Airway epithelial cell (primary cell): ENCODE measurements at places on chromosomes 16 and 17. TPM values are rescaled to one million over a fixed set of nuclear protein-coding genes. Genes with fewer than 3 reads are reported as not detected.

Gene C17orf50
- not detected in 2 replicates for total RNA-seq

Gene TEKT5
- not detected in 2 replicates for total RNA-seq

Gene PPM1E
- total RNA-seq, result under 0.01 TPM in 1 of 2 replicates, not detected in the other

Gene TBC1D3E
- total RNA-seq, result not detected in 2 replicates

Gene HOXB4
- total RNA-seq, result 0.07 TPM in 1 of 2 replicates, not detected in the other

Gene LASP1
- 131 and 183 TPM in 2 replicates for total RNA-seq

Gene HID1
- total RNA-seq, result 3.8 and 9.2 TPM in 2 replicates

Gene SNAI3
- 0.70 and 0.71 TPM in 2 replicates for total RNA-seq

Gene AIPL1
- not detected in 2 replicates for total RNA-seq

Gene KRTAP2-3
- 0.21 and 0.84 TPM in 2 replicates for total RNA-seq

Gene SLFN14
- total RNA-seq, result not detected in 2 replicates

Gene CACNA1G
- total RNA-seq, result 0.05 TPM in 1 of 2 replicates, not detected in the other

Gene KRT27
- total RNA-seq, result not detected in 2 replicates

Gene CDH1
- 224 and 265 TPM in 2 replicates for total RNA-seq

Gene PPP1R1B
- 1.3 and 2.5 TPM in 2 replicates for total RNA-seq

Gene GRAPL
- not detected in 2 replicates for total RNA-seq

Gene PGP
- total RNA-seq, result 21.9 and 26.8 TPM in 2 replicates

Gene TMEM238L
- total RNA-seq, result not detected in 2 replicates

Gene RAC3
- total RNA-seq, result 53.3 and 75.5 TPM in 2 replicates
